IMR-90 (cell line): ENCODE measurements at places on chromosomes 13 and 19. TPM values are rescaled to one million over a fixed set of nuclear protein-coding genes. Genes with fewer than 3 reads are reported as not detected.

DNA sequence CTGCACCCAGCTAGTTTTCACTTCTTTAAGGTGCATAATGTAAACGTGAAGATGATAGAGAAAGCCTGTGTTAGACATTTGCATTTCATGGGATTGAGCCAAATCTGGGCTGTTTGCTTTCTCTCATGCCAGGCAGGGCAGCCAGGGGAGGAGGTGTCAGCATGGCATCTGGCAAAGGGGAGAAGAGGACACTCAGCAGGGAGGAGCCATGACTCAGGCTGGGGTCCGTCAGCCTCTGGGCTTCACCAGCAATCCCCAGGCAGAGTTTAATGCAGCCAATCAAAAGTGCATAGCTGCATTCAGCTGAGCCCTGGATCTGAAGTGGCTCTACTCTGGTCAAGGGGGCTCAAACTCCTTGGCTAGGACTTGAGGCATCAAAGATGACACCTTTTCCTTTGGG is 23.5 kb downstream of the EBPL start:
- peak; percentile 44 for DNase-seq

The MBD3L3 gene
- total RNA-seq = not detected in 2 replicates

DNA sequence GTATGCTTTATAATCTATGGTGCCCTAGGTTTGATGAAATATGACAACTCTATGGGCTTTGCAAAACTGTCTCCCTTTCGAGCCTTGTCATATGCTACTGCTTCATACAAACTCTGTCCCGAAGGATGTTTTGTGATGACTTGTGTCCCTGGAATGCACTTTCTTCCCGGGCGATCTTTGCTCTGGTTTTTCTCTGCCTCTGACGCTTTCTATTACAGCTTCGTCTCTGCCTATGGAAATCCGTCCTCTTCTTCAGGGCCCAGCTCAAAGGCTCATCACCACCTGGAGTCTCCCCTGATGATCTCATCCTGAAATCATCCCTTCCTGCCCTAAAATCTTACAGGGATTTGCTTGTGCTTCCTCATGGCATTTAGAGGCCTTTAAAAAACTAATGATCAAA is 191.5 kb upstream of the KL start:
- peak; percentile 95 for DNase-seq

The IZUMO2 gene
- total RNA-seq = not detected in 2 replicates

The SIGLEC12 gene
- not detected in 2 replicates for total RNA-seq

DNA sequence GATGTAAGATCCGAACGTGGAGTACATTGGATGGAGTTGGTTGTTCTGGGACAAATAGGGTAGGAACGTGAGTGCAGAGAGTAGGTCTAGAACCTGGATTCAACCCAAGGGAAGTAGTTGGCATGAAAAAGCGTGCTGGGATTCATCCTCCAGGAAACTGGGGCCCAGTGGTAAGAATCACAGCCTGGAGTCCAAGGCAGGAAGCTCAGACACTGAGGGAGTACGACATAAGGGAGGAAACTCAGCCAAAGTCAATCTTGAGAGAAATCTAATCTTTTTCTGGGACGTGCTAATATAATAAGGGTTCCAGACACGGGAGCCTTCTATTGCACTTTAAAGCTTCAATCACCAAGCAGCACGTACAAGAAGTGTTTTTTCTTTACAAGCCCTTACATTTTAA is 46.4 kb downstream of the DLEU7 start:
- no peak for DNase-seq

GRCh38 chr13:80663788-80664187 is 322.9 kb upstream of the SPRY2 start:
- DNase-seq = no peak

DNA sequence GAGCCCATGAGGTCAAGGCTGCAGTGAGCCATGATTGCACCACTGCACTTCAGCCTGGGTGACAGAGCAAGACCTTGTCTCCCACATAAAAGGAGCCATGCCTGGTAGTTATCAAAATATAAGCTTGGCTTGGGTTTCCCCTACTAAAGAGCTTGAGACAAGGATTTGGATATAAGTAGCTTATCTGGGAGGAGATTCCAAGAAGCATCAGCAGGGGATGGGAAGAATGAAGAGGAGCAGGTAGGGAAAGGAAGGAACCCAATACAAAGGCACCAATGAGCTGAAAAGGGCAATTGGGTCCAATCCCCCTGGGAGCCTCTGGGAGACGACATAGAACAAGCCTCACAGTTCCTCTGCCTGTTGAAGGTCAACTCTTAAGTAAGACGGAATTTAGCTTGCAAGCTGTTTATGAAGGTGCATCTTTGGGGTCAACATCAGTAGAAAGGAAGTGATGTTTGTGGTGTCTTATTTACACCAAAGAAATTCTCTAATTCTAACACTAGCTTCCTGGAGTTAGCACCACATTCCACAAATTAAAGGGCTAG is 7.4 kb upstream of the CLEC4G start:
- DNase-seq = no peak
